Mesendoderm (in vitro differentiated cells): ENCODE measurements at places on chromosomes 1 and 21.

GRCh38 chr1:164625004-164625617 is 66.1 kb downstream of the PBX1 start:
- DNase-seq = no peak

GRCh38 chr1:229254910-229255541 is 15.9 kb upstream of the RAB4A start:
- peak; percentile 70 for DNase-seq

DNA sequence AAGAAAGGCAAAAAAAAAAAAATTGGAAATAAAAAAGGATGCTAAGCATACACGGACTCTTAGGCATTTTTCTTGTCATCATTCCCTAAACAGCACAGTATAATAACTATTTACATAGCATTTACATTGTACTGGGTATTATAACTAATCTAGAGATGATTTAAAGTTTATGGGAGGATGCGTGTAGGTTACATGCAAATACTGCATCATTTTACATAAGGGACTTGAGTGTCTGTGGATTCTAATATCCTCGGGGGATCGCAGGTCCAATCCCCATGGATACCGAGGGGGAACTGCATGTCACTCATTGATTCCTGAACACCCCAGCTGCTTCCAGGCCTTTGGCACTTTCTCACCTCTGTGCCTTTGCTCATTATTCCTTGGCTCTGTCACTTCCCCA is 57.8 kb upstream of the SIPA1L2 start:
- no peak for DNase-seq

DNA sequence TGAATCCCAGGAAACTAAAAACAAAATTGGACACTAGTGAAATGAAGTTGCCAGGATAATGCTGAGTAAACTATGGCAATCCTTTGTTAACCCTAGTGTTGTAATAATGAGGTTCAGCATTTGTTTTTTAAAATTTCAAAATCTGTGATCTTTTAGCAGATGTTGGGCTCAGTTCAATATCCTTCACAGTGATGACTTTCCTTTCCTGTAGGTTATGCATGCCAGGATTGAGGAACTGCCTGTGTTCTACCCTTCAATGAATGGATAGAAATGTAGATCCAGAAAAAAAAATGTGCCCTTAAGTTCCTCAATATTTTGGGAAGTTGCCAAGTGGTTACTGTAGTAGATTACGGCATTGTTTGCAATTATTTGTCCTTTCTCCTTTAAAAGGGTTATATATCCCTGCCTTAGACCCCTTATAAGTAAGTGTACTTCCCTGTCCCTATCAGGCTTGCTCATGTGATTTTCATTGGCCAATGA is 35.5 kb upstream of the IRF2BP2 start:
- DNase-seq = no peak

DNA sequence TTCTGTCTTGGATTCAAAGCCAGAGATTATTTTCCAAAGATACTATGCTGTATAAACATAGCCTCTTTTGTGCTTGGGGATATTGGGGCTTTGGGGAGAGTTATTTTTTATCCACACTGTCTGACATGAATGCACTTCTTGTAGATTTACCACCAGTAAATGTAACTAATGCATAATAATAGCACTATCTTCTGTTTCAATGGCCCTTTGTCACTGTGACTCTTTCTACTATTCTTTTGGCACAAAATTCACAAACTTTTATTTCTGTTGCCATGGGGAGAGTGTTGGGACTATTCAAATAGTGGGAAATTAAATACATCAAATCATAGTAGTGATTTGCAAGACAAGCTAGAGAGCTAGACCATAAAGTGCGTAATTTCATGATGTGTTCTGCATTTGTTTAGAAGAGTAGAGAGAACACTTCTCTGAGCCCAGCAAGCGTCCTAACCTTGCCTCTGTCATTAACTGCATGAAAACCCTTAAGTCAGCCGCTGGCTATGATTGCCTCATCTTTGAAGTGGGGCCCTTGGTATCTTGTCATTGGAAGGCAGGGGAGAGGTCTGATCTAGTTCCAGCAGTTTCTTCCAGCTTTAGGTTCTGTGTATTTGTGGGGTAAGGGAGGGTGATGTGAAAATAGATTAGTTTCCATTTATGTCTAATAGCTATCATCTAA is 154.4 kb downstream of the HHAT start:
- no peak for DNase-seq

DNA sequence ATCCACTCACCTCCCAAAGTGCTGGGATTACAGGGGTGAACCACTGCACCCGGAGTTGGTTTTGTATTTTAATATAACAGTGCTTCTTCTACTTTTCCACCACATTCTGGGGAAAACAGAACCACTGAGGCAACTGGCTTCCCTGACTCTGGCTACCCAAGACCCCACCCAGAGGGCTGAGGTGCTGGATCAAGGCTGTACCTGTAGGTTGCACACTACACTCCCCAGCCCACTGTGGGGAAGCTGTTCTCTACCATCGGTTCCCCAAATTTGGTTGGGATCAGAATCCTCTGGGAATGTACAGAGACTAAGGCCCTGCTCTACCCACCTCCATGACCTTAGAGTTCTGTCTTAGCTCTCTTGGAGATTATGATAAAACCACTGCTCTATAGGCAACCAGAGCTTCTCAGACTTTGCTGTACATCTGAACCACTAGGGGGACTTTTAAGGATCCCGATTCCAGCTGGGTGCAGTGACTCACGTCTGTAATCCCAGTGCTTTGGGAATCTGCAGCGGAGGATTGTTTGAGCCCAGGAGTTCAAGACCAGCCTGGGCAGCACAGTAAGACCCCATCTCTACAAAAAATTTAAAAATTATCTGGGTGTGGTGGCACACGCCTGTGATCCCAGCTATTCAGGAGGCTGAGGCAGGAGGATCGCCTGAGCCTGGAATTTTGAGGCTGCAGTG is 51.6 kb downstream of the GNG4 start:
- DNase-seq = peak; percentile 77

GRCh38 chr1:60637651-60638050 is 444.7 kb upstream of the NFIA start:
- no peak for DNase-seq
